ENCODE measurements at places on chromosomes 1 and 21. TPM values are rescaled to one million over a fixed set of nuclear protein-coding genes. Genes with fewer than 3 reads are reported as not detected.

- no peak for DNase-seq
These were observed 74.1 kb downstream of the GALNT2 start for GRCh38 chr1:230141021-230141648.

- no peak for DNase-seq
These were observed 756 bp downstream of the RLF start for GRCh38 chr1:40161888-40162397.

DNA sequence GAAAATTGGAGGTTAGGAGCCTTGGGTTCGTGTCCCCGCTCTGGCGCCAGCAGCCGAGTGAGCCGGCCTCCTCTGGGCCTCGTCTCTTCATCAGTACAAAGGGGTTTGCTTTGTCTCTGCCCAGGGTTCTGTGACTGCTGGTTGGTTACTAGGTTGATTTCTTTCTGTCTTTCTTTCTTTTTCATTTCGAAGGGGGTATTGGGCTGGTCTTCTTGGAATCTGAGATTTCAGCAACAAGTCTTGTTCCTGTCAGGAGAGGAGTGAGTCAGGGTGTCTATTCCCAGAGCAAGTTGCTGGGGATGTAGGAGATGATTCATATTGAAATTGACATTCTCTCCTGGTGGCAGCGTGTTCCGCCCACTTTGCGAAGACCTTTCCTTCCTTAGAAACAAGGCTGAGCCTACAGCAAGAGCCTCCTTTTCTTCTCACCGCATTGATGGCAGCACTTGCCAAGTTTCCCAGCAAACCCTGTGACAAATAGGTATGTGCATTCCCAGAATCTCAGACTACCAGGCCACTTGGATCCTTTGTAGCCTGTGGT lies 79.2 kb downstream of the MAN1C1 start:
- peak; percentile 59 for DNase-seq

- DNase-seq = no peak
These were observed 9.8 kb upstream of the IRF2BP2 start for GRCh38 chr1:234619794-234620247.

- no peak for DNase-seq
These were observed 64.9 kb upstream of the BARHL2 start for GRCh38 chr1:90782046-90782445.

GRCh38 chr1:11738783-11739182 lies 2.8 kb downstream of the AGTRAP start:
- DNase-seq = no peak

- no peak for DNase-seq
These were observed 41.5 kb downstream of the CEP350 start for GRCh38 chr1:179996099-179996498.

DNA sequence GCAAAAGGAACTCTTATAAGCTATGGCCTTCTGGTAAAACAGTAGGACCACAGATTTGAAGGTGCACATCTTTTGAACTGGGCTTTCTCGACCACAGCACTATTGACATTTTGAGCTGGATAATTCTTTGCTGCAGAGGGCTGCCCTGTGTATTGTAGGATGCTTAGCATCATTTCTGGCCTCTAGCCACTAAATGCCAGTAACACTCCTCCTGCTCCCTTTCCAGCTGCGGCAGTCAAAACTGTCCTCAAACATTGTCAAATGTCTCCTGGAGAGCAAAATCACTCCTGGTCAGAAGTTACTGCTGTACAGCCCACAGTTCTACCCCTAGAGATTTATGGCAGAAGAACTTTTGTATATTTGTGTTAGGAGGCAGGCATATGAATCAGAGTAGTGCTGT lies 836.7 kb downstream of the PLA2G4A start:
- no peak for DNase-seq

- peak; percentile 62 for DNase-seq
These were observed 132.9 kb upstream of the DPYD start for GRCh38 chr1:98053471-98054366.

- no peak for DNase-seq
These were observed 23.0 kb upstream of the ZBTB40 start for GRCh38 chr1:22428672-22429071.

GRCh38 chr1:15218287-15219279 lies 28.4 kb upstream of the FHAD1 start:
- no peak for DNase-seq

DNA sequence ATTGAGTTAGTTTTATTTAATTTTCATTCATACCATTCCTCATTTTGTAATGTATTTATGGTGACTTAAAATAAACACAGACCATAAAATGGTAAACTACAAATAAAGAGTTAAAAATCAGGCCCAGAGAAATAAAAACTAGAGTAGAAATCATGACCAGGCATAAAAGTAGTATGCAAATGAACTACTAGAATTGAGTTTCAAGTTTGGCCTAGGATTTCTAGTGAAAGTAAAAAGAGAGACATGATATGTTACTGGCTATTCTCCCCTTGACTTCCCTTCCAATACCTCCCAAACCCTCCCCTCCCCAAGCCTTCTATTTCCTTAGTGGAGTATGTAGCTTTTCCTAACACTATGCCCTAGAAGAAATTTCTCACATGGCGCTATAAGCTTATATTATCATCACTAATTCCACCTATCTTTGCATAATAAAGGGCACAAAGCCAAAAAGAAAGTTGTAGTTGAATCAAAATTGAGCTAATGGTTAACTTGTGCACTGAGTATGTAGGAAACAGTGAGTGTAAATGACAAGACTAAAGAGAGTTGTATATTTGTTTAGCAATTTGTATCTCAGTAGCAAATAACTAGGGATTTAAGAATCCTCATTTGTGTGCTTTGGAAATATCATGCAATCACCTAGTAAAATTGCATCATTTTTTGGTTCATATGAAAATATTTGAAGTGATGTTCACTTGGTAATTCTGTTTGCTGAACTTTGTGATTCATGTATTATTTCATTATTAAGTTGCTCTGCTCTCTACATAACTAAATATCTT lies 29.7 kb upstream of the CDC14A start:
- no peak for DNase-seq

- DNase-seq = no peak
These were observed 532 bp upstream of the FAM177B start for GRCh38 chr1:222736470-222736869.

- no peak for DNase-seq
These were observed 29.1 kb upstream of the SAMD13 start for GRCh38 chr1:84272401-84272800.

GRCh38 chr1:162072740-162073139 lies 3.2 kb downstream of the NOS1AP start:
- DNase-seq = no peak

DNA sequence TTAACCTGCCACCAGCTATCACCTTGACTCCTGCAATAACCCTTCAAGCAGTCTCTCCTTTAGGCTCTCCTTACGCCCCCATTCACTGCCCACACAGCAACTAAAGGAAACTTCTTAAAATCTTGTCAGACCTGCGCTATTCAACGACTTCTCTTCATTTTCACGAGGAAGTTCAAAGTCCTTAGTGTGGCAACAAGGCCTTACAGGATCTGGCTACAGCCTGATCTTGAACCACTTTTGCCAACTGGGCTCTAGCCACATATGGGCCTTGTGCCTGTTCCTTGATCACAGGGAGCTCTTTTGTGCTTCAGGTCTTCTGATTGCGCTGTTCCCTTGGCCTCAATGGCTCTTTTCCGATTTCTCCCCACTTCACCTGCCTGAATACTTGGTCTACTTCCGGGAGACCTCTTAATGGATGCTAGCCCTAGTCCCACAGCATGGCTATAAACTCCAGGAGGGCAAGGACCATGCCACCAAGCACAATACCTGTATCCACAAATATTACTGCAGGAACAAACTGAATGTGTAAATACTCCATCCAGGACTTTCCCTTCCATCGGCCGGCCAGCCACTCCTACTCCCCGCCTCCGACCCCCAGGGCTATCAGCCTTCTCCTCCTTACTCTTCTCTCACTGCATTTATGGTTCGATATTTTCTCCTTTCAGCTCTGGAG lies 2.3 kb upstream of the CTNNBIP1 start:
- no peak for DNase-seq

DNA sequence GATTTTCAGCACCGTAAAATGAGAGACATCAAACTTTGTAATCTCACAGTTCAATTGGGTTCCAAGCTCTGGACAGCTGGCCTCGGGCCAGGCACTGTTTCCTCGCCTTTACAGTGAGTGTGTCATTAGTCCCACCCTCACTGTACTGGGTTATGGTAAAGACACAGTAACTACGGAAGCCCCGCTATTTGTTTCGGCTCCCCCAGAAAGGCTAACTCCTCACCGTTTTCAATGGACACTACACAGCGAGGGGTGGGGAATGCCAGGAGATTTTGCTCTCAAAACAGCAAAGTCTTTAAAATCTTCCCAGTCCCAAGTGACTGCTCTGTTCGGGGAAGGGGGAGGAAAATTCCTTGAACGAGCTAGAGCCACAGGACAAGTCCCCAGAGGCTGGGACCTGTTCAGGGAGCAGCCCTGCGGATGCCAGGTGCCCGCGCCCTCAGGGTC lies 757 bp upstream of the SPSB1 start:
- peak; percentile 70 for DNase-seq

DNA sequence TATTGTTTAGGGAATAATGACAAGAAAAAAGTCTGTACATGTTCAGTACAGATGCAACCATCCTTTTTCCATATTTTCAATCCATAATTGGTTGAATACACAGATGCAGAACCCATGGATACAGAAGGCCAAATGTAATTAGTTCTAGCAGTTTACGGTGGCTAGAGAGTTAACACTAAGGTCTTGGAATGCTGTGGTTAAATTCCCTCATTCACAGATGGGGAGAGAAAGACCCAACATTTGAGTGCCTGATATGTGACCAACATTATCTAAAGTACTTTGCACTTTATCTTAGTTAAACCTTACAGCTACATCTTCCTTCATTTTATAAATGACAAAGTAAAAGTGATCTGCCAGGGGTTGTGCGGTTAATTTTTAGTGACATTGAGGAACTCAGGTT lies 5.3 kb downstream of the SCMH1 start:
- DNase-seq = no peak

- no peak for DNase-seq
These were observed 3.3 kb upstream of the FMO4 start for GRCh38 chr1:171310661-171311087.

- no peak for DNase-seq
These were observed 94.0 kb downstream of the SLC35F3 start for GRCh38 chr1:233998456-233998855.

S100A12 gene
- not detected for total RNA-seq

ELAVL4 gene
- total RNA-seq = not detected

STK40 gene
- total RNA-seq = 23.1 TPM

TTC24 gene
- total RNA-seq = not detected

HMGCS2 gene
- total RNA-seq = 0.12 TPM

PFKL gene
- total RNA-seq = 99.6 TPM

FCRL5 gene
- total RNA-seq = 0.35 TPM
